Non-pigmented ciliary epithelial cell (primary cell): ENCODE measurements at places on chromosomes 3 and 15.
A peak's percentile ranks its signal among the peaks of the same experiment; 100 is the strongest.

- DNase-seq = no peak
Measured at GRCh38 chr3:64684715-64685261, 3.0 kb downstream of the ADAMTS9 start.

DNA sequence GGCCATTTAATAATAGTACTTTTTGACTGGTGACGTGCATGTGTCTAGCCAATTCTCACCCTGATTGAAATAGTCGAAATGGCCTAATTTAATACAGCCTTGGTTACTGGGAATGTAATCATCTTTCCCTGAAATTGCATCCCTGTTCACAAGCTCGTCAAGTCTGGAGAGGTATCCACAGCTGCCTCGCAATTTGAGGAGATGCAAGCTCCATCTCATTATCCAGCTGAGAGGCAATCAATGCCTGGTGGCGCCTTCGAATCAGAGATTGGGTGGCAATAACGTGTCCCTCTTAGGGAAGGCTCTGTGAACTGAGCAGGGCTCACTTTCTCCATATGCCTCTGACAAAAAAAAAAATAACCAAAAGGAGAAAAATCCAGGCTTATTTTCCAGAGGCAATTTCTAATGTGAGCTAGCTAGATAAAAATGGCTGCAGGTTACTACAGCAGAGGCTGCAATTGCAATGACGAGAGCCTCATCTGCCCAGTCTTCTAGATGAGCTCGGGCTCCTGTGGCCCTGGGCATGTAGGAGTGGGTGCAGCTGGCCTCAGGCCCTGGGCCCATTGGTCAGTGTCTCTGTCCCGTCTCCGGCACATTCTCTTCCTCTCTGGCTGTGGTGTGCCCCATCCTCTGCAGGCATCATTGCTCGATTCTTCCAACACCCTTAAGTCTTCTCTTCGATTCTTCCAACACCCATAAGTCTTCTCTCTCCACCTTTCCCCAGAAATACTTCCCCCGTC is 487.5 kb downstream of the GABRG3 start:
- no peak for DNase-seq

DNA sequence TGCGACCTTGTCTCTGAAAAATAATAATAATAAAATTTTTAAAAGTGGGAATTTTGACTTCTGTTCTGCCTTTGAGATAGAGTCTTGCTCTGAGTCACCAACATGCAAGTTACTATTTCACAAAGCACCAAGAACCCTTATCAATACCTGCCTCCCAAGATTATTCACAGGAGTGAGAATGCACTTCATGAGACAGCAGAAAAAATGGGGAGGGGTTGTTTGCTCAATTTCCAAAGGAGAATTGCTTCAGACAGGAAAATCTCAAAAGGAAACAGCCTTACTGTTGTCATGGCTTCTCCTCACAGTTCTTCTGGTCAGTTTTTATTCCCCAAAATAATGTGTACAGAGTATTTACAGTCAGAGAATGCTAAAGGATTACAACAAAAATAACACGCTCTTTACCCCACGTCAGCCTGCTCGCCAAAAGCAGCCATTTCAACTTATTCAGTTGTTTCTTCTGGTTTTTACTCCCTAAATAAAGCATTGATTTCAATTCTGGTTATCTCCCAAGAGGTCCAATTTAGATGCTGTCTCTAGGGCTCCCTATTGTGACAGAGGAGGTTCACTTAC is 89.0 kb downstream of the PPCDC start:
- no peak for DNase-seq

GRCh38 chr3:120272286-120272685 is 12.7 kb downstream of the GPR156 start:
- no peak for DNase-seq

DNA sequence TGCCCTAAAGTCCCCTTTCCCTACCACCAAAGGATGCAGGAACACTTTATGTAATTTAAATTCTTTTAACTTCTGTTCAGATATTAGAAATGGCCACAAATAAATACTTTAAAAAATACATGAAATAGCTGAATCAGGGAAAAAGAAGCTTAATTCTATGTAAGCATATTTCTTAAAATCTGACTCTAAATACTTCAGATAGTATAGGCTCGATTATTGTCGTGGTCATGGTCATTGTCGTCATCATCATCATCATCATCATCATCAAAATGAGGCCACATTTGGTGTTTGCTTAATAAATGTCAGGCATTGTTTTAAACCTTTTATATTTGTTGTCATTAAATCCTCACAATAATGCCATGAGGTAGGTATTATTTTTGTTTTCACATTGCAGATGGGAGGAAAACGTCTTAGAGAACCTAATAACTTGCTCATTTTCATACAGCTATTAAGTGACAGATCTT is 14.6 kb downstream of the SLC2A2 start:
- no peak for DNase-seq

DNA sequence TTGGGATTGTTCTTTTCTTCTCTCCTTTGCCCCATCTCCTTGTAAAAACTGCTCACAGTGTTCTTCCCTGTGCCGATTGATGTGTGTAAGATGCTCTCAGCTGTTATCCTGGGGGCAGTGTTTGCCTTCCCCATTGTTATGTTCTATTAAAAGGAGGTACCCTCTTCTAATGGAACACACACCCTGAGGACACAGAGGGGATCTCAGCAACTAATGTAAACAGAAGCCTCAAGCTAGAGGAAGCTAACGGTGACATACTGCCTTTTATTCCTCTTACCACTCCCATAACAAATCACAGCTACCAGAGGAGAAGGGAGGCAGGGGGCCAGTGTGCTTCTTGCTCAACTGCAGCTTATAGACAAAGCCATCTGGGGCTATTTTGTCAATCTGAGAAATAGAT is 2.2 kb downstream of the TAGLN3 start:
- no peak for DNase-seq

- DNase-seq = no peak
Measured at GRCh38 chr15:72070817-72071447, 47.0 kb downstream of the MYO9A start.

GRCh38 chr3:24756101-24756888 is 261.6 kb upstream of the THRB start:
- DNase-seq = no peak

DNA sequence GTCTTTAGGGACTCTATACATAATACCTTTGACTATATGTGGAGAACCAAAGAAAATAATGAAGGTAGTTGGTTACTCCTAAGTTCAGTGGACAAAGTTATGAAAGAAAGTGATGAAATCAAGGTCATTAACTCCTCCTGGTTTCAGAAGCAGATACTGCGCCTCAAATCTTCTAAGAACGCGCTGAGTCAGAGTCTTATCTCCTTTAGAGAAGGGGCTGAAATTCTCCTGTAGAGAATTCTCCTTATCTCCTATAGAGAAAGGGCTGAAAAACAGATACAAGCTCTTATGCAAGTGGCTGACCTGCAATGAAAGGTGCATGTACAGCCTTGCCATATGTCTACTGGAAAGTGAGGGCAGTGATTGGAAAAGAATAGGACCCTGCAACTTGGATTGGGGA is 824.2 kb downstream of the NSUN3 start:
- peak; percentile 19 for DNase-seq

- DNase-seq = no peak
Measured at GRCh38 chr3:195173657-195174056, 97.3 kb downstream of the XXYLT1 start.

DNA sequence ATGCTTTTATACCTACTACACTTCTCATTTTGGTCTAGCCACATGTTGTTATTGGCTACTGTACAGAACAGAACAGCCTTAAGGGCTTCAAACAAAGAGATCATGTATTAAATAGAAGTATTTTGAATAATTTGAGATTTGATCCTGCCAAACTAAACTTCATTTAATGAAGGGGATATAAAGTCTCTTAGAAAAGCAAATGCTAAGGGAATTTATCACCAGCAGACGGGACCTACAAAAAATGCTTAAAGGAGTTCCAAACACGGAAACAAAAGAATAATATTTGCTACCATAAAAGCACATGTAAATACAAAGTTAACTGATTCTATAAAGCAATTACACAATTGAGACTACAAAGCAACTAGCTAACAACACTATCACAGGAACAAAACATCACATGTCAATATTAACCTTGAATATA is 23.6 kb upstream of the FMN1 start:
- DNase-seq = no peak

- DNase-seq = no peak
Measured at GRCh38 chr3:170988378-170988777, 38.1 kb downstream of the SLC2A2 start.

- no peak for DNase-seq
Measured at GRCh38 chr3:126659915-126660886, 5.3 kb upstream of the TXNRD3 start.

DNA sequence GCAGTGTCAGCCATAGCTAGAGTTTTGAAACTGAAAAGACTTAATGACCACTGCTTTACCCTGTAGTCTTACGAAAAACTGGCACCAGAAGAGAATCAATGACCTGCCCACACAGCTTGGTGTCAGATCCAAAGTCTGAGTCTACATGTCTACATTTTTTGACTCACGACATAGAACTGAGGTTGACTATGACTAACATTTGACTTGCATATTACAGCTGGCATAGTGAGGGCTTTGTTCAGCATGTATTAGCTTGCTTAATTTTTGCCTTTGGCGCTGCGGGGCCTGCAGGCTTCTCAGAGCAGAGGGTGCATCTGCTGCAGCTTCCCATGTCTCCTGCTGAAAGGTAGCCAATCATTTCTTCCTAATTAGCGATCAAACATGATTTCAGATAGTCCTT is 167.0 kb downstream of the EBLN2 start:
- DNase-seq = no peak

- no peak for DNase-seq
Measured at GRCh38 chr3:49295489-49296058, 18.5 kb upstream of the C3orf62 start.

DNA sequence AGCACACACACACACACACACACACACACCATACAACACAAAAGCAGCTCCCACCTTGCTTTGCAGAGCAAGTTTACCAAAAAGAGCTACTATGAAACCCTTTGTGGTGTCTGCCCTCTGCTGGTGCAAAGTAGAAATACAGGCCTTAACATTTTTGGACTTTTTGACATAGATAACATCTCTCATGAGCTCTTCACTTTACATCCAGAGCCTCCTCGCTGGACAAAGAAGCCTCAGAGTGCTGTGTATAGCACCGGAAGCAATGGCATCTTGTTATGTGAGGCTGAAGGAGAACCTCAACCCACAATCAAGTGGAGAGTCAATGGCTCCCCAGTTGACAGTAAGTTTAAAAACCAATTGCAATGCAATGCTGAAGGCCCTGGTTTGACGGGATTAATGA is 157.9 kb downstream of the CHL1 start:
- no peak for DNase-seq

DNA sequence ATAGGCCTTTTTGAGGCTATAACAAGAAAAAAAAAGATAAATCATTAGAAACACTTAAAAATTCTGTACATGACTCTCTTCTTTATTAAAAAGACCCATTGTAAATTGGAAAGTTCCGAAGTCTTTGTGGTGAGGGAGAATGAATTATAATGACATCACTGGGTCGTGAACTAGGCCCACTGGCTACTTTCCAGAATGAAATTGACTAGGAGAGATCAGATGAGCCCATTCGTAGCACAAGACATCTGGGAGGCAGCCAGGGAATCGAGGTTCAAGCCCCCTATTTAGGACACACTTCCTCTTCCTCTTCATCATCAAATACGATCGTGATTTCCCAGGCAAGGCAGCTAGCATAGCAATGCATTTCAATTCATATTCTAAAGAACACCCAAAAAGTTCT is 889.8 kb upstream of the NR2F2 start:
- no peak for DNase-seq

- no peak for DNase-seq
Measured at GRCh38 chr3:41898631-41899030, 63.3 kb downstream of the ULK4 start.

- DNase-seq = no peak
Measured at GRCh38 chr3:62015111-62015510, 358.2 kb downstream of the FEZF2 start.

DNA sequence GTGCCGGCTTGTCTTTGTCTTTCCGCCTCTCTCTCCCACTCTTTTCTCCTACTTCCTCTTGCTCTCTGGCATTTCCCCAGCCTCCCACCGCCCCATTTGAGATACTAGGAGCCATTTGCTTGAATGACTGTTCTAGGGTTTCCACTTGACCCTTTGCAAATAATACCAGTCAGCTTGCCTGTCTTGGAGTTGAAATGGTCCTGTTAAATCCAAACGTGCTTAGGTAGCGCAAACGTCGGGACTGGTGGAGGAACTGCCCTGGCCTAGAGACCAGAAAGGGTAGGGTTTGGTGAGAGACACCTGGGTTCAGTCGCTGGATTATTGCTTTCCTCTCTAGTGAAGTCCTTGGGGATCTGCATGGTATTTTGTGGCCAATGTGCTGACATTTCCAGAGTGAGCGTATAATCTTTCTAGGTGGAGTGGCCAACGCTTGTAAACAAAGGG is 10.6 kb downstream of the ZIC1 start:
- DNase-seq = no peak

DNA sequence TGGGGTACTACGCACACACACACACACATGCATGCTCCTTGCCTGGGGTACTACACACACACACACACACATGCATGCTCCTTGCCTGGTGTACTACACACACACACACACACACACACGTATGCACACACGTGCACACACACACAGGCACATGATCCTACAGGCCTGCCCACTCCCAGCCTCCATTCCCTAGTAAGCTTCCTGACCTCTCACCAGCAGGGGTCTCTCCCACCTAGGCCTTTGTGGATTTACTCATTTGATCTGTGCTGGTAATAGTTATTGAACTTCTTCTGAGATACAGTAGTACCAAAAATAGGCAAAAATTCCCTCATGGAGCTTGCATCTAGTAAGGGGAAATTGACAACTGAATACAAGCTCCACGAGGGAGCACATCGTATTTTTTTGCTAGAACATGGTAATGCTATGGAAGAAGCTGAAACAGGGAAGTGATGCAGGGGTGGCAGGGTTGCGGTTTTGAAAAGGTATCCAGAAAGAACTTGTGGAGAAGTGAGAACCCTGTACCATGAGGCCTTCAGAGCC is 19.1 kb downstream of the TTC21A start:
- DNase-seq = no peak

GRCh38 chr3:59424268-59425010 is 374.6 kb upstream of the CFAP20DC start:
- peak; percentile 76 for DNase-seq

DNA sequence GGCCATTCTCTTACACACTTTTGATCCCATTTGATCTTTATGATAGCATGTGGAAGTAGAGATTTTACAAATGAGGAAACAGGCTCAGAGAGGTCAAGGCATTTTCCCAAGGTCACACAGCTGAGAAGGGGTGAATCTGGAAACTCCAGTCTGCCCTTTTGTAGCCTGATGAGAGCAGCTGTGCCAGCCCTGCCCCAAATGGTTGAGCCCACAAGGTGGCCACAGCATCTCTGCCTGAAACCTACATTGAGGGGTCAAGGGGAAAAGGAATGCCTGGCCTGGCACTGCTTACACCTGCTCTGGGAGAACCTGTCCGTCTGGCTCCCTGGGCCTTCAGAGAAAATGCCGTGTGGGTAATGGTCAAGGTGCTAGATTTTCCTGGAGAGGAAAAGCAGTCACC is 200.2 kb upstream of the LINGO1 start:
- DNase-seq = no peak

GRCh38 chr15:45812200-45812599 is 177.4 kb downstream of the SQOR start:
- DNase-seq = no peak

- DNase-seq = no peak
Measured at GRCh38 chr3:100081311-100081710, 33.0 kb downstream of the FILIP1L start.

- no peak for DNase-seq
Measured at GRCh38 chr3:63042833-63043232, 167.6 kb upstream of the CADPS start.
